ENCODE measurements at places on chromosomes 6 and 20. TPM values are rescaled to one million over a fixed set of nuclear protein-coding genes. Genes with fewer than 3 reads are reported as not detected.

DNA sequence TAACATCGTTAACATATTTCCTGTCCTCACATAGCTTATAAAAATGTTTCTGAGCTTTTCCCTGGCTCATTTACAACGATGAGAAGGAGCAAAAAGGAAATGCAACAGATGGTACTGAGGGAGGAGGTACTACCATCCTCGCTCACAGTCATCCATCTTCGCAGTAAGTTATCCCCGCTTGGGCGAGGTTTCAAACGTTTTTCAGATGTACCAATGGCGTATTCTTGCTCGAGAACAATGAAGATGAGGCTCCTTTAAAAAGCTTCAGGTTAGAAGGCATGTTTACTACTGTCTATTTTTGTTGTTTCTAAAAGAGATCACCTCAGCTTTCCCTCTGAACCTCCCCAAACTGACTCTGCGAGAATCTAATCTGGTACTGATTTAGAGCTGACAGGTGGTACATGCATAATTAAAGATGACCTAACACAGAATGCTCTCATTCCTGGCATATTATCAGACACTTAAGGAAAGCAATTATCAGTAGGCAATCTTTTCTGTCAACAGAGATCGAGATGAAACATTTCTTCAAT is 178.7 kb downstream of the GJA10 start:
- peaks cover 8% of the 10 kb centered on the region for H3K27me3 ChIP-seq
- H3K4me1 ChIP-seq, result no peaks in the 10 kb centered on the region
- no peak overlapping the region for H3K4me3 ChIP-seq
- H3K36me3 ChIP-seq, result no peaks in the 10 kb centered on the region
- H3K27ac ChIP-seq, result no peak overlapping the region

GRCh38 chr6:14921170-14921569 is 324.7 kb upstream of the JARID2 start:
- H3K4me3 ChIP-seq, result no peak overlapping the region
- no peaks in the 10 kb centered on the region for H3K4me1 ChIP-seq
- no peaks in the 10 kb centered on the region for H3K27me3 ChIP-seq
- no peaks in the 10 kb centered on the region for H3K36me3 ChIP-seq

RWDD2A gene
- total RNA-seq, result 5.1 TPM

GRCh38 chr6:24721461-24722215 is 2.7 kb upstream of the C6orf62 start:
- H3K27me3 ChIP-seq, result no peaks in the 10 kb centered on the region
- H3K4me3 ChIP-seq, result peak overlapping the region; percentile 75
- peak overlapping the region; percentile 54 for H3K27ac ChIP-seq

SSTR4 gene
- 0.40 TPM for total RNA-seq

GRCh38 chr6:101392586-101393230 is 800 bp upstream of the GRIK2 start:
- H3K4me3 ChIP-seq, result peak overlapping the region; percentile 76
- no peak overlapping the region for H3K27ac ChIP-seq
- no peaks in the 10 kb centered on the region for H3K4me1 ChIP-seq
- peaks cover 70% of the 10 kb centered on the region for H3K27me3 ChIP-seq
- DNase-seq, result peak; percentile 72

GRCh38 chr6:35448191-35448590 is 3.9 kb upstream of the FANCE start:
- H3K27ac ChIP-seq, result no peak overlapping the region
- no peaks in the 10 kb centered on the region for H3K36me3 ChIP-seq
- no peaks in the 10 kb centered on the region for H3K27me3 ChIP-seq
- peaks cover 6% of the 10 kb centered on the region for H3K4me1 ChIP-seq
- no peak overlapping the region for H3K4me3 ChIP-seq
- no peak for DNase-seq

DNA sequence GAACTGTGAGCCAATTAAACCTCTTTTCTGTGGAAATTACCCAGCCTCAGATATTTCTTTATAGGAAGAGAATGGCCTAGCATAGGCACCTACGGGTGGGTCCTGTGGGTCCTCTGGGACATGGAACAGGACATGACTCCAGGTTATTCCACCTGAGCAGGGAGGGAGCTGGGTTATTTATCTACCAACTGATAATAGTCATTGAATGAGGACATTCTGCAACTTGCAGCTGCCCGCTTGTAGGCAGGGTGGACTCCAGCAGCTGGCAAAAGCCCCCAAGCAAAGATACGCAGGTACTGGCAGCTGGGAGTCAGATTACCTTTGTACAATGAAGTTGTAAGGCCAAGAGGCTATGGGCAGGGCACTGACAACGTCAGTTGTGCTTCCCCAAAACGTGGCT is 1.4 kb upstream of the BANF2 start:
- no peak overlapping the region for H3K27ac ChIP-seq
- H3K27me3 ChIP-seq, result no peaks in the 10 kb centered on the region
- no peaks in the 10 kb centered on the region for H3K36me3 ChIP-seq
- no peaks in the 10 kb centered on the region for H3K4me1 ChIP-seq
- no peak overlapping the region for H3K4me3 ChIP-seq
- no peak for DNase-seq

DNA sequence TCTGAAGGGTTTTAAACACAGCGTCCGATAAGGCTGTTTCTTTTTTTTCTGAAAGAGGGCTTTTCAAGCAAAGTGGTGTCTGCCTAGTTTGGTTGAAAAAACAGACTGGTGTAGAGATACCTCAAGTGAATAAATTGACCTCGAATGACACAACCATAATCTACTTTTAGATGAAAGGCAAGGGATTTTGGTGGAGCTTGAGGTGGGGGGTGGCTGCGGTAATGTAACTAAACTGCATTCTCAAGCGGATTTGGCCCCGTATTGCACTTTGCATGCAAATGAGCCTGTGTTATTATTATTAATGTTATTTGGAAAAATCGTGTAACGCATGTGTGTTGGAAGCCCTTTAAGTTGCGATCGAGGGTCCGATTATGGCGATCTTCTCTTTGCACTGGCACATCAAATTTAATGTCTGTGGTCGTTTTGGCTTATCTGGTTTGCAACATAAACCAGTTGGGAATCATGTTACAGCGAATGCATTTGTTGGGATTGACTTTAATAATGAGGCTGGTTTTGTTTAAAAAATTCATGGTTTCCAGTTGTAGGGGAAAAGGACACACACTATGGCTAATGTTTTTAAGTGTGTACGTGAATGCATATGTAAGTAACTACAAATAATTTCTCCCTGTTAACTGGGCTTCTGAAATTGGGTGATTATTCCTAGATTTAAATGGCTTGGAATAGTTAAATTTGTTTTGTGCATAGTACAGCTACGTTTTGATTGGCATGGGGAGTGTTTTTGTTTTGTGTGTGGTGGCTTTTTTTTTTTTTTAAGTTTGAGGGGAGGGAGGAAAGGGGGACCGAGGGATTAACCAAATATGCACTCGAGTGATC is 1.0 kb downstream of the JARID2 start:
- H3K27me3 ChIP-seq, result no peaks in the 10 kb centered on the region
- no peak overlapping the region for H3K27ac ChIP-seq
- DNase-seq, result no peak
- no peaks in the 10 kb centered on the region for H3K36me3 ChIP-seq
- H3K4me1 ChIP-seq, result peaks cover 9% of the 10 kb centered on the region
- H3K4me3 ChIP-seq, result peak overlapping the region; percentile 100

DNA sequence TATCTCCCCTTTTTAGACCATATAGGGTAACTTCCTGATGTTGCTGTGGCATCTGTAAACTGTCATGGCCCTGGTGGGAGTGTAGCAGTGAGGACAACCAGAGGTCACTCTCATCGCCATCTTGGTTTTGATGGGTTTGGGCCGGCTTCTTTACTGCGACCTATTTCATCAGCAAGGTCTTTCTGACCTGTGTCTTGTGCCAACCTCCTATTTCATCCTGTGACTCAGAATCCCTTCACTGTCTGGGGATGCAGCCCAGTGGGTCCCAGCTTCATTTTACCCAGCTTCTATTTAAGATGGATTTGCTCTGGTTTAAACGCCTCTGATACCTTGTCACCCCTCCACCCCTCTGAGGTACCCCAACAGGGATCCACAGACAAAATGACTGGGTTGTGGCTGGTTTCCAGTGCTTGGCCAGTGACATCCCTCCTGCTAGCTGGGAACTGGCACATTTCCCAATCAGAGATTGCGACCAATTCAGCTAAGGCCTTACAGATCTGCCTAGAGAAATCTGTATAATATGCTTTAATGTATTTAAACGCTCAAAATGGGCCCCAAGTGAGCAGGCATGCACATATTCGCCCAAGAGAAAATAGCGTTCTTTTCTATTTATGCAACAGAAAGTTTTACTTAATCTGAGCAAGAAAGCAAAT is 315.6 kb upstream of the QKI start:
- no peaks in the 10 kb centered on the region for H3K27me3 ChIP-seq
- H3K36me3 ChIP-seq, result no peaks in the 10 kb centered on the region
- H3K4me3 ChIP-seq, result no peak overlapping the region
- DNase-seq, result no peak
- no peak overlapping the region for H3K27ac ChIP-seq

DEFB116 gene
- not detected for total RNA-seq

- no peak overlapping the region for H3K4me3 ChIP-seq
- DNase-seq, result no peak
- no peaks in the 10 kb centered on the region for H3K27me3 ChIP-seq
- H3K36me3 ChIP-seq, result no peaks in the 10 kb centered on the region
Measured at GRCh38 chr6:132789396-132789776, 9.1 kb downstream of the SLC18B1 start.

- no peak overlapping the region for H3K4me3 ChIP-seq
- no peaks in the 10 kb centered on the region for H3K27me3 ChIP-seq
- no peaks in the 10 kb centered on the region for H3K4me1 ChIP-seq
- H3K36me3 ChIP-seq, result no peaks in the 10 kb centered on the region
Measured at GRCh38 chr20:25037288-25038102, 20.4 kb downstream of the ACSS1 start.

DNA sequence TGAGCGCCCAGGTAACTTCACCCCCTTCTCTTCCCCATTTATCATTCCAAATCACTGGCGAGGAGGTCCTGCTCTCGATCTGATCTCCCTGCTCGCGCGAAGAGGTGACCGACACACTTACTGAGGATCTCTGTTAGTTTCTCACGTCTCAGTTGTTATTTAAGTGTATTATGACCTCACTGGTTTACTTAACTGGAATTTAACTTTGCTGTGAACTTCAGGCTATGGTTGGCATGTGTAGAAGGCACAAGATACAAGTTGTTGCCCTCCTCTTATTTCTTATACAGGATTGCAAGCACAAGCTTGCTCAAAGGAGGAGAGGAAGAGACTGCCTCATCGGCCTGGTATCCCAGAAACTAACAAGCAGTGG is 1.2 kb downstream of the RNF217 start:
- H3K4me1 ChIP-seq, result no peaks in the 10 kb centered on the region
- H3K4me3 ChIP-seq, result peak overlapping the region; percentile 82
- H3K27me3 ChIP-seq, result peaks cover 6% of the 10 kb centered on the region
- no peak overlapping the region for H3K27ac ChIP-seq
- H3K36me3 ChIP-seq, result no peaks in the 10 kb centered on the region

KIF25 gene
- total RNA-seq, result 1.3 TPM

GRCh38 chr20:38344107-38344701 is 2.1 kb upstream of the LBP start:
- no peak overlapping the region for H3K4me3 ChIP-seq
- peaks cover 7% of the 10 kb centered on the region for H3K4me1 ChIP-seq
- DNase-seq, result no peak
- no peaks in the 10 kb centered on the region for H3K27me3 ChIP-seq

DNA sequence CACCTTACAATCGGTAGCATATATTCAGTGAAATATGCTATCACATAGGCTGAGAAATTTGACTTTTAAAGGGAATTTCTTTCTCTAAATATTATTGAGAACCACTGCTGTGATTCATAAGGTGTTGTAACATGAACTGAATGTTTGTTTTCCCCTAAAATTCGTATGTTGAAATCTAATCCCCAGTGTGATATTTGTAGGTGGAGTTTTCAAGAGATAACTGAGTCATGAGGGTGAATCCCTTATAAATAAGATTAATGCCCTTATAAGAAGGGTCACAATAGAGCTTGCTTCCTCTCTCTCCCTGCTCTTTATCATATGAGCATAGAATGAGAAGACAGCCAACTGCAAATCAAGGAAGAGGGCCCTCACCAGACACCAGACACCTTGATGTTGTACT is 64.8 kb downstream of the LMBRD1 start:
- H3K36me3 ChIP-seq, result peaks cover 22% of the 10 kb centered on the region
- H3K27me3 ChIP-seq, result no peaks in the 10 kb centered on the region
- H3K4me1 ChIP-seq, result no peaks in the 10 kb centered on the region
- no peak for DNase-seq

GRCh38 chr6:16388488-16388887 is 150.1 kb downstream of the GMPR start:
- H3K27ac ChIP-seq, result no peak overlapping the region
- peaks cover 4% of the 10 kb centered on the region for H3K4me1 ChIP-seq
- peaks cover 6% of the 10 kb centered on the region for H3K27me3 ChIP-seq
- no peak for DNase-seq
- H3K4me3 ChIP-seq, result no peak overlapping the region

EYA2 gene
- 20.5 TPM for total RNA-seq

- no peaks in the 10 kb centered on the region for H3K36me3 ChIP-seq
- no peak overlapping the region for H3K4me3 ChIP-seq
- no peak overlapping the region for H3K27ac ChIP-seq
- no peaks in the 10 kb centered on the region for H3K27me3 ChIP-seq
- DNase-seq, result no peak
Measured at GRCh38 chr6:1987640-1988039, 257.8 kb downstream of the GMDS start.

- no peak overlapping the region for H3K4me3 ChIP-seq
- peak; percentile 71 for DNase-seq
- H3K27me3 ChIP-seq, result no peaks in the 10 kb centered on the region
- H3K4me1 ChIP-seq, result peaks cover 7% of the 10 kb centered on the region
- peaks cover 37% of the 10 kb centered on the region for H3K36me3 ChIP-seq
- peak overlapping the region; percentile 80 for H3K27ac ChIP-seq
Measured at GRCh38 chr6:151374036-151374683, 17.2 kb downstream of the ZBTB2 start.

MYBL2 gene
- total RNA-seq, result 190 TPM

AIG1 gene
- 22.0 TPM for total RNA-seq

DNA sequence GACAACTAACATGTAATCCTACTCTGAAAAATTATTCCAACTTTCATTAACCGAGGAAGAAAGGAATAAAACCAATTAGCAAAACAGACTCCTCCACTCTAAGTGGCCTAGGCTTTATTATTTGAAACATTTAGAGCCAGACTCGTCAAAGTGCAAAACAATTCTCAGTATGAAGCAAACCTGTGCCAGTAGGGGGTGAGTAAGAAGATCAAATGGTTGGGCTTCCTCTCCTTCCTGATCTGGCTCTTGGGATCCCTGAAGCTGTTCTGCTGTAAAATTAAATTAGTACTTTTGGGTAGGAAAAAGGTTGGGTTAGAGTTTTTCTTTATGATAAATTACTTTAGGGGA is 177.6 kb upstream of the MAN1A1 start:
- no peaks in the 10 kb centered on the region for H3K36me3 ChIP-seq
- no peak for DNase-seq
- H3K27ac ChIP-seq, result no peak overlapping the region
- H3K4me3 ChIP-seq, result no peak overlapping the region
- H3K4me1 ChIP-seq, result peaks cover 4% of the 10 kb centered on the region
- no peaks in the 10 kb centered on the region for H3K27me3 ChIP-seq

GRCh38 chr20:4814696-4815252 is 93.1 kb downstream of the PRND start:
- no peak overlapping the region for H3K4me3 ChIP-seq
- no peak overlapping the region for H3K27ac ChIP-seq
- no peaks in the 10 kb centered on the region for H3K4me1 ChIP-seq
- no peaks in the 10 kb centered on the region for H3K27me3 ChIP-seq
- no peaks in the 10 kb centered on the region for H3K36me3 ChIP-seq
- DNase-seq, result no peak

GRCh38 chr6:2890976-2891767 is 11.9 kb downstream of the SERPINB9 start:
- no peak overlapping the region for H3K27ac ChIP-seq
- no peak overlapping the region for H3K4me3 ChIP-seq
- no peaks in the 10 kb centered on the region for H3K4me1 ChIP-seq

MCCD1 gene
- not detected for total RNA-seq

THBS2 gene
- 1.1 TPM for total RNA-seq
